ENCODE measurements at places on chromosomes 13 and 19.

DNA sequence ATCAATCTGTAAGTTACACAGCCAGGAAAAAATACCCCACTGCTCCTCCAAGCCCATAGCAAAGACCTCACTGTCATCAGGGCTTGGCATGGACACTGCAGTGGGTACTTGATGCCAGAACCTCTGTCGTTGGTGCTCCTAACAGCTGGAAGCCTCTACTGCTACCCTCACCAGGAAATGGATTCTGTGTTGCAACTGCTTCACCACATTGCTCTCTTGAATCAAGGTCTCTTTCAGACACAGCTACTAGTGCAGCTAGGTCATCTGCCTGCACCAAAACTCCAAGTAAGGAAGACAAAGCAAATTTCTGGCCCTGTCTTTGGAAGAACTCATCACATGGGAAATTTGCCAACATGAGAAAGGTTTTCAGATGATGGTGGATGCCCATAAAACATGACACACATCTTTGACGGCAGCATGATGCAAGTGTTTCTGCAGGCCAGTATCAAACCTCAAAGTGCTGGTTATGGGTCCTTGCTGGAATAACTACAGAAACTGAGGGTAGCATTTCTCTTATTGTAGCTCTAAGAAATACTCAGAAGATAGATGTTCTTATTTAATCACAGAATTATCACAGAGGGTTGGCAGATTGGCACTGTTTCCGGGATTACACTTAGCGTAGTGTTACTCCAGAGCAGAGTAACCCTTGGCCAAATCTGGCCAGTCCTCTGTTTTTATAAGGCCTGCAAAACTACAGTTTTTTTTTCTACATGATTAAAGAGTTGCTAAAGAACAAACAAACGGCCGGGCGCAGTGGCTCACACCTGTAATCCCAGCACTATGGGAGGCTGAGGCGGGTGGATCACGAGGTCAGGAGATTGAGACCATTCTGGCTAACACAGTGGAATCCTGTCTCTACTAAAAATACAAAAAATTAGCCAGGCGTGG is 12.9 kb upstream of the PCCA start:
- DNase-seq = no peak

DNA sequence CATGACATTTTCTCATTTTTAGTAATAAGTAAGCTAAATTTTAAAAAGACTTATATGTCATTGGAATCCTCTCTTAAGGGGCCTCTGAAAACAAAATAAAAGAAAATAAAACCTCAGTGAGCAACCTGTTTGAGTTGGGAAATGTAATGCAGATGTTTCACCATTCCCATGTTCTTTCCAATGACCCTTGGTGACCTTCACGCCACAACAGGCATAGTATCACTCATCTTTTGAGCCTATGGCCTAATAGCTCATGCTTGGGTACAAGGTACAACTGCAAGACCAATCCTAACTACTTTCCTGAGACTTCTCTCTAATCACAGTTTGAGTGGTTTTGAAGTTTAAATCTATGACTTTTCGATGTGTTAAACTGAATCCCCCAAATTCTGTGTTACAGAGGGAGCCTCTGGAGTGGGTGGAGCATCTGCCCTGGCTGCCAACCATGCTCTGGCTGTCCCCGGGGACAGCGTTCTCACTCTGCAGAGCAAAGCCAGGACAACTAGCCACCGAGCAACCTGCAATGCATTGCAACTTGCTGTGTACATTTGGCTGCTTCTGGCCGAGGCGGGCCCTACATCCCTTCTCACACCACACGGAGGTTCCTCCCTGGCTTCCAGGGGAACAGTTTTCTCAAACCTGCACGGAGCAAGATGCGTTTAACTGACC is 307.9 kb upstream of the MAB21L1 start:
- no peak for DNase-seq

GRCh38 chr13:32905063-32905863 is 111.0 kb upstream of the KL start:
- DNase-seq = no peak

- DNase-seq = no peak
Observed at GRCh38 chr13:104314926-104315535, 1248.8 kb upstream of the SLC10A2 start.

- peak; percentile 20 for DNase-seq
Observed at GRCh38 chr13:114110091-114110829, 22.2 kb downstream of the RASA3 start.

DNA sequence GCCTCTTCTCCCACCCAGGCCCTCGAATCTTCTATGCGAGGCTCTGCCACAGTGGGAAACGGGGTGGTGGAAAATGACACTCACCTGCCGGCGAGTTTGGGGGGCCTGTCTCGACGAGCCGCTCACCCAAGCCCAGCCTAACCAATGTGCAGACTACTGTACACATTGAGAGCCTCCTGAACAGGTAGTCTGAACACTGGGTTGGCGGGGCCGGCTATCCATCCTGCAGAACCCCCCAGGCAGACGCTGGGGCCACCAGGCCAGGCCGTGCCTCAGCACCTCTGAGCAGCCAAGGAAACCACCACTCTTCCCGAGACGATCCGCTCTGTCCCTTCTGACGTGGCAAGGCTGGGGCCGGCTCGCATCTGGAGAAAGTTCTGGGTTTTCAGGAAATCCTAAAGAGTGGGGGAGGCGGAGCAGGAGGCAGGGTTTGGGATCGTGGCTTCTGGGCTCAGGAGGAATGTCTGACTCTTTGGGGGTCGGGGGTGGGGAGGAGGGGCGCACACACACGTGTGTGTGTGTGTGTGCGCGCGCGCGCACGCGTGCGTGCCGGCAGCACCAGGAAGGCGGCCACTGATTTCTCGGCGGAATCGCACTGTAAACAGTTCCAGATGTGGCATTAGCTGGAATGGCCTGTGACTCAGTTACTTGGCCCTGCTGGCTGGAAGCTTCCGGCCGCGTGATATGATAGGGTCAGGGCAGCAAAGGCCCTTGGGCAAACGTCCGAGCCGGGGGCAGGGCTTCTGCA is 18.5 kb downstream of the TMED1 start:
- DNase-seq = peak; percentile 86

DNA sequence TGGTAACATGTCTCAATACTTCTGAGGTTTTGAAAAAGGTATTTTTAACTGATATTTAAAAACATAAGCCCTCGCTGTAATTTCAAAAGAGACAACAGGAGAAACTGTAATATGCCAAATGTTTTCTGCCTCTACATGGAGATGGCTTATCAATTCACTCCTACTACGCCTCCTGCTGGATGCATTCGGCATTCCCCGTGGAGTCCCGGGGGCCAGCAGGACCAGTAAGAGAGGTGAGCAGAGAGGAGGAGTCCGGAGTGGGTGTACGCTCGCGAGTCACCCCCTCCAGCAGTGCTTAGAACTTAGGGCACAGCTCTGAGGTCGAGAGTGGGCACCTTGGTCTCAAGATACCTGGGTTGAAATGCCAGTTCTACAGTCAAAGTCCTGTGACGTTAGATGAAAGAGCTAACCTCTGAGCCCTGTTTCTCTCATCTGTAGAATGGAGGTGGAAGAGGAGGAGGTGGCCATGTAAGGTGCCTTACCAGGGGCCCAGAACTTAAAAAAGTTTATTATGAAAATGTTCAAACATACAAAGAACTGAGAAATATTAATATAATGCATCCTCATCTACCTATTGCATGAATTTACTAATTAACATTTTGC is 110.2 kb downstream of the STK24 start:
- no peak for DNase-seq

DNA sequence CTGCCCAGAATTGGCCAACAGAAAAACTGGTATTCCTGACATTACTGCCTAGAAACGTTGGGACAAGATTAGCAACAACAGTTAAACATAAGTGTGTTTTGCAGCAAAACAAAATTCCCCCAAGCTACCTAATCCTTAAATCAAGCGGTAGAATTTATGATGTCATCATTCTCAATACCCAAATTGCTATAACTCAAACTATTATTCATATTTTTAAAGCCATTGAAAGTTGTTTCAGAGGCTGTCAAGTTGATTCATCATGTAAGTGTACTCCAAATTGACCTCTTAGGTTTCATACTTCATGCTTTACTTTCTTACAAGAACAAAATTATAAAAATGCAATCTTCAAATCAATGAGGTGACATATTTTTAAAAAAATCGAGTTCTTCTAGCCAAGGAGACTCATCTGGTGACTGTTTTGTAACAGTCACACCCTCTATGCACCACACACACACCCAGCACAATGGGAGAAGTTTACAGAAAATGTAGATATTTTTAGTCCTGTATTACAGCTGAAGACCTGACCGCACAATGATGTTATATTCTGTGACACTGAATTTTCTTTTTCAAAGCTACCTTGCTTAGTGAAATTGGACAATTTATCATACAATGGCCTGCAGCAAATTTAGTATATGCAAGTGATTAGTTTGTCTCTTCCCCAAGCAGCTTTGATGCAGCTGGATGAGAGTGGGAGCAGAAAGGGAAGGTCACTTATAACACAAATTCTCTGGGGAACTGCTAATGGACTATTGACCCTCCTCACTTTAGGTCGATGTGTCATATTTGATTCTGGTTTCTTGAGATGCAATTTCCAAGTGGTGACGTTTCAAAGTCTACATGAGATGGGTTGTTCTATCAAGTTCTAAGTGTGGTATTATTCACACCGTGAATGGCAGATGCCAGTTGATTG is 345.3 kb upstream of the OBI1 start:
- no peak for DNase-seq

GRCh38 chr19:12482509-12482886 is 2.1 kb downstream of the ZNF709 start:
- DNase-seq = no peak

DNA sequence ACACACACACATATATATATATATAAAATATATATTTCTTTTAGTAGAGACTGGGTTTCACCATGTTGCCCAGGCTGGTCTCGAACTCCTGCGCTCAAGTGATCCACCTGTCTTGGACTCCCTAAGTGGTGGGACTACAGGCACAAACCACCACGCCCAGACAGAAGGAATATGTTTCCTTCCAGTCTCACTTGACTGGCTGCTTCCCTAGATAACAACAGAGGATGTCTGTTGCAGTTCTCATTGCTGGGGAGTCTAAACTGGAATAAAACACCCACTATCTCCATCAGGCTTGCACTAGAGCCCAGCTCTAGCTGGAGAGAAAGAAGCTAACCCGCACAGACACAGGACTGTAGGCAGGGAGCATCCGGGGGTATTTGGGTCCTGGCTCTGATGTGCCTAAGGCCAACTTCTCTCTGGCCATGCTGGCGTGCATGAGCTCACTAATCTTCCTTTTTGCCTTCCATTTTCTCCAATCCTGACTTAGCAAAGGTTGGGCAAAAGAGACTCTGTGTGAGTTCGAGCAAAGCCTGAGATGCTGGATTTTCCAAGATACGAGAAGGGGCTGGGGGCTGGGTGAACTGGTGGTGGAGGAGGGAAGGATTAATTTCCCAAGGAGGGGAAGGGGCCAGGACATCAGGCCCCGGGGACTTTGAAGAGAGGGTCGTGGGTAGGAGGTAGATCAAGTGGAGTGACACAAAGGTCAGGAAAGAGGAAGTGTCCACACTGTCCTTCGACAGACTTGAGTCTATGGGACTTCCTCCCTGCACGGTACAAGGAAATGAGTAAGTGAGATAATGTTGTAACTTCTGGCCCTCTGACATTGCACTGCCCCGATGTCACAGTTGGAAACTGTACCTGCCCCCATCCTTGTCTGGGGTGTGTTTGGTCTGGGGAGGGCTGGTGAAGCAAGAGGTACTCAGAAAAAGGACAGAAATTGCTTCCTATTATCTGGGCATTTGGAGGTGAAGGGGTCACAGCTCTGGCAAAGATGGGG is 22.5 kb upstream of the ALOX5AP start:
- DNase-seq = no peak

- DNase-seq = peak; percentile 91
Observed at GRCh38 chr19:19668230-19669012, at the start of gene ZNF101. ZNF101 (plus strand) TSS chr19:19668839; CDS start chr19:19668964, 125 bp downstream.

DNA sequence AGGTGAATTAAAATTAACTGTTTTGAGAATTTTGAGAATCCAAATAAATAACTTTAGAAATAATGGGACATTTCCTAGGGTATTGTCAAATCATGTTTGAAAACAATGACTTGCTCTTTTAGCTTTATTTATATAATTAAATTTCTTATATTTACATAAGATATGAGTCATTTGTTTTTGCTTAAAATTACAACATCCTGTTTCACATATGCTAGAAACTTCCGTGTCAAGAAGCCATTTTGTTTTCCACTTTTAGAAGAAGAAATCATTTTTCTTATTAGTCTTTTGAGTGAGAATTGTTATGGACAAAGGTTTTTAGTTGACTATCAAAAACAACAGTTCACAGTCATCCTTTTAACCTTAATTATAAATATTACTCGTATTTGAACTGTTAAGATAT is 48.2 kb downstream of the DPY19L3 start:
- no peak for DNase-seq

- DNase-seq = no peak
Observed at GRCh38 chr19:7582446-7582845, 13.2 kb upstream of the CAMSAP3 start.

DNA sequence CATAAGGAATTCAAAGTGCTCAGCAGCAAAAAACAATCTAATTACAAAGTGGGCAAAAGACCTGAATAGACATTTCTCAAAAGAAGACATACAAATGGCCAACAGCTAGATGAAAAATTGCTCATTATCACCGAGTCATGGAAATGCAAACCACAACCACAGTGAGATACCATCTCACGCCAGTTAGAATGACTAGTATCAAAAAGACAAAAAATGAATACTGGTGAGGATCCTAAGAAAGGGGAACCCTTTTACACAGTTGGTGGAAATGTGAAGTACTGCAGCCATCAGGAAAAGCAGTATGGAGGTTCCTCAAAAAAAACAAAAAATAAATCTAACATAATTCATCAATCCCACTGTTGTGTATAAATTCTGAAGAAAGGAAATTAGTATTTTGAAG is 1206.1 kb downstream of the EFNB2 start:
- no peak for DNase-seq

- no peak for DNase-seq
Observed at GRCh38 chr19:11486661-11487503, 6.0 kb upstream of the ELAVL3 start.

DNA sequence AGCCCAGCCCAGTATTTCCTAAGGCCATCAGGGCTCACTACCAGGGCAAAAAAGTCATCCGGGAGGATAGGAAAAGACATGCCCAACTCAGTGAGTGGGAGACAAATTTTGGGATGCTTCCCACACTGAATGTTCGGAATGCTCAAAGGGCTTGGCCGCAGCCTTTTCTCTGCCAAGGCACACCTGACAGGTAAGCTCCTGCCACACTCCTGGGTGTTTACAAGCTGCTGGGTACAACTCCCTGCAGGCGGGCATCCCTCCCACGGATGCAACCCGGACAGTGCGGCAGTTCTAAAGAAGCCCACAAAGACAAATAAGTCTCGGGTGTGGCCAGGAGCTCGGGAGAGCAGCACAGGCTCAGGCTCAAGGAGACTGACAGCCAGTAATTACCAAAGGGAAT is 28.1 kb downstream of the SLC7A1 start:
- no peak for DNase-seq

- DNase-seq = no peak
Observed at GRCh38 chr19:48182434-48182833, 12.0 kb downstream of the ZSWIM9 start.

GRCh38 chr13:51603716-51604115 is 19.5 kb downstream of the WDFY2 start:
- DNase-seq = no peak

Data from uterus (tissue), 4 donors.